CD4-positive, CD25-positive, alpha-beta regulatory T cell (primary cell): ENCODE measurements at places on chromosomes 16 and 17.

GRCh38 chr16:56985962-56986360 is 3.4 kb upstream of the NLRC5 start:
- no peak for DNase-seq

GRCh38 chr17:41619036-41619926 is 5.1 kb downstream of the KRT17 start:
- no peak for DNase-seq

- no peak for DNase-seq
These were observed 9.5 kb downstream of the HOXB4 start for GRCh38 chr17:48568499-48569239.

DNA sequence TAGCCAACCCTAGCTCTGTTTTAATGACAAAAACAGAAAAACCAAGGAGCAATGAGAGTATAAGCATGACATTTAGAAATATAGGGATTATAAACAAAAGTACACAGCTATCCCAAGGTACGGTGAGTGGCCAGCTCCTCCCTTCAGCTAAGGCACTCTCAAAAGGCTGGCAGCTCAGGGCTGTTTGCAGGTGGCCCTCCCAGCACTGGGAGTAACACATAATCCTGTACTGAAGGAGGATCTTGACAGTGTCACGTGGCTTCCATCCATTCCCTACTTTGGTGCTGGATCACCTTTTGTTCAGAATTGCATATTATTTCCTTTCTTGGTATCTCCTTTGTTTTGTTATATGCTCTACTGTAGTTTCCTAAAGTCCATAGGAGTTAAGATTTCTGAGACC is 500.8 kb downstream of the KCNJ18 start:
- no peak for DNase-seq

GRCh38 chr17:4199818-4200402 is 56.9 kb downstream of the CYB5D2 start:
- peak; percentile 38 for DNase-seq

GRCh38 chr17:79280866-79281572 is 206.4 kb downstream of the ENGASE start:
- DNase-seq: no peak

DNA sequence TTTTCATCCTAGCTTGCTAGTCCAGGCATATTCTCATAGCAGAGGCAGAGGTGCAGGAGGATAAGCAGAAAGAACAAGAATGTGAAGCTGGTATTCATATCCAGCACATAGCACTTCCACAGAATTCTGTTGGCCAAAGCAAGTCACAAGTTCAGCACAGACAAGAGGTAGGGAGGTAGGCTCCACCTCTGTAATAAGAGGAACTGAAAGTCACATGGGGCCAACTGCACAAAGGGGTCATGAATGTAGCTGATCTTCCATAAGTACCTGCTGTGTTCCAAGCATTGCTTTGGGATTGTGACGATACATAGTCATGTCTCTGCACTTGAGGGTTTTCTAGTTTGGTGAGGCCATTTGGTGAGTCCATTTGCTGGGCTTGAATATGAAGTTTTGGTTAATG is 110.8 kb upstream of the MPHOSPH6 start:
- no peak for DNase-seq

DNA sequence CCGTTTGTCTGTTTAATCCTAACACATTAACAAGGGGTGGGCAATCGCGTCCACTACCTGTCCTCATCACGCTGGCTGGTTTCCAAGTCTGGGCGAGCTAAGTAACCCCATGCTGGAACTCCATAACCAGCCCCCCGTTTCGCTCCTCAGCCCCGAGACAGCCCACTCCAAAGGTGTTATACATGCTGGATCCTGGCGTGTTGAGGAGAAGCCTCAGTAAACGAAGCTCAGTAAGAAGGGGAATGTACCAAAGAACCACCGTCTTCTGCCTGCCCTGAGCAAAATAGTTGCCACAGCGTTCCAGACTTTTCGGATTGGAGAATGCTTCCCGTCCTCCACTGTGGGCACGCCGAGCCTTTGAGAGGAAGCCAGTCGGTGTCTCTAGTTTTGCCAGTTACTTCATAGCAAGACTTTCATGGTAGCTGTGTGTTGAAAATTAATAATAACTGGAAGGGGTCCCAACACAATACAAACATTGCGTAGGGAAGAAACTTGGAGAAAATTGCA is 16.1 kb upstream of the C17orf78 start:
- no peak for DNase-seq

DNA sequence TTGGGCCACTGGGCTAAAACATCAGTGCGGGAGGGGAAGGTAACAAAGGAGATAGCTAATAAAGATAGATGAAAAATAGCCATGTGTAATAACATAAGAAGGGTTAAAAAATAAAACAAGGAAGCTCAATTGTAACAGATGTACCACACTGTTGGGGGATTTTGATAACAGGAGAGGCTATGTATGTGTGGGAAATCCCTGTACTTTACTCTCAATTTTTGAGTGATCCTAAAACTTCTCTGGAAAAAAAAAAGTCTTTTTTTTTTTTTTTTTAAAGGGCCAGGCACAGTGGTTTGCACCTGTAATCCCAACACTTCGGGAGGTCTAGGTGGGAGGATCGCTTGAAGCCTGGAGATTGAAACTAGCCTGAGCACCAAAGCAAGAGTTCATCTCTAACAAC is 1.9 kb upstream of the MMD start:
- DNase-seq: no peak

DNA sequence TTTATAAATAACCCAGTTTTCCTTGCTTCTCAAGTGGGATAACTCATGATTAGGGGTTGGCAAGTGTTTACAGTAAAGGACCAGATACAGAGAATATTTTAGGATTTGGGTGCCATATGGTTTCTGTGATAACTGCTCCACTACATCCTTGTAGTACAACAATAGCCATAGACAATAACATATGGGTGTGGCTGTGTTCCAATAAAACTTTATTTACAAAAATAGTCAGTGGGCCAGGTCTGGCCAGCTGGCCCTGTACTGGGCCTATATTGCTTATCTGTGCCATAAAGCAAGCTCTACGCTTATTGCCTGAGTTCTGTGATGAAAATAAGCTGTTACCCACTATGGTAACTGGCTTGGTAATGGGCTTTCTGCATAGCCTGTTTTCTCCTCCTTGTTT is 386.5 kb upstream of the RBFOX1 start:
- DNase-seq: no peak

GRCh38 chr17:1231456-1231855 is 38.8 kb upstream of the BHLHA9 start:
- no peak for DNase-seq

DNA sequence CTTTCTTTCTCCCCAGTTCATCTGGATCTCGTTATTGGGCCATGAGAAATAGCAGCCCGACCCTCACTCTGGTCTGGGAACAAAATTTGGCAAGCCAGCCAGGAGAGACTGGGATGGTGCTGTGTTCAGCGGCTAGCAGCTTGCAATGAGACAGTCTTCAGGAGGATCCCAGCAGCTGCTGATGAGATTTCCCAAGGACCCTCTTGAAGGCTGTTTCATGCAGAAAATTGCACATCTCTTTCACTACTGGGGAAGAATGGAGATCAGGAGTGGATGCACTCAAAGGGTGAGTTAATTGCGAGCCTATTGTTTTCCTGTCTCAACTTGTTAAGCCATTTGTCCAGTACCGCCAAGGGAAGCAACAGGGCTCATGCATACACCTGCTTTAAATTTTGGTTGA is 5.5 kb upstream of the COIL start:
- no peak for DNase-seq

DNA sequence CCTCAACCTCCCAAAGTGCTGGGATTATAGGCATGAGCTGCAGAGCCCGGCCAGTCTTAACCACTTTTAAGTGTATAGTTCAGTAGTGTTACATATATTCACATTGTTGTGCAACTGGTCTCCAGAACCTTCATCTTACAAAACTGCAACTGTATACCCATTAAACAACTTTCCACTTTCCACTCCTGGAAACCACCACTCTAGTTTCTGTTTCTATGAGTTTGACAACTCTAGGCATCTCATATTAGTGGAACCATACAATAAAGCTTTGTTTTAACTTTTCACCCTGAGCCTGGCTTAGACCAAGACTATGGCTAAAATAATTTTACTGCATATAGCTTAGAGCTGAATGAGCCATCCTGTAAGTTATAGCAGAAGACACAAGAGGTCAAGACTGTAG is 108.0 kb upstream of the GOT2 start:
- DNase-seq: no peak

DNA sequence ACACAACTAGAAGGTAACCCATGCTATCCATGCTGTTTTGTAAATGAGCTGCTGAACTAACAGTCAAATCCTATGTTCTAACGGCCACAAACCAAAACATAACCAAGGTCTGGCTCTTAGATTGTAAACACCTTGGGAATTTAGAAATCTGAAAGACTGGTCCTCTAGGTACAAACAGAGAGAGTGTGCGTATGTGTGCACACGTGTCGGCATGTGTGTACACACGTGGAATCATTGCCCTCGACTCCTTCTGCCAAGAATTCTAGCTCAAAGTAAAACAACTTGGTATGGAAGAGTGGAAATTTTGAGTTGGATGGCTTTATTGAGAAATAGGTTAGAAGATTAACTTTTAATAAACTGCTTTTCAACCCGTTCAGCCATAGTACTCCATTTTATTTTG is 18.1 kb upstream of the GHDC start:
- DNase-seq: no peak

DNA sequence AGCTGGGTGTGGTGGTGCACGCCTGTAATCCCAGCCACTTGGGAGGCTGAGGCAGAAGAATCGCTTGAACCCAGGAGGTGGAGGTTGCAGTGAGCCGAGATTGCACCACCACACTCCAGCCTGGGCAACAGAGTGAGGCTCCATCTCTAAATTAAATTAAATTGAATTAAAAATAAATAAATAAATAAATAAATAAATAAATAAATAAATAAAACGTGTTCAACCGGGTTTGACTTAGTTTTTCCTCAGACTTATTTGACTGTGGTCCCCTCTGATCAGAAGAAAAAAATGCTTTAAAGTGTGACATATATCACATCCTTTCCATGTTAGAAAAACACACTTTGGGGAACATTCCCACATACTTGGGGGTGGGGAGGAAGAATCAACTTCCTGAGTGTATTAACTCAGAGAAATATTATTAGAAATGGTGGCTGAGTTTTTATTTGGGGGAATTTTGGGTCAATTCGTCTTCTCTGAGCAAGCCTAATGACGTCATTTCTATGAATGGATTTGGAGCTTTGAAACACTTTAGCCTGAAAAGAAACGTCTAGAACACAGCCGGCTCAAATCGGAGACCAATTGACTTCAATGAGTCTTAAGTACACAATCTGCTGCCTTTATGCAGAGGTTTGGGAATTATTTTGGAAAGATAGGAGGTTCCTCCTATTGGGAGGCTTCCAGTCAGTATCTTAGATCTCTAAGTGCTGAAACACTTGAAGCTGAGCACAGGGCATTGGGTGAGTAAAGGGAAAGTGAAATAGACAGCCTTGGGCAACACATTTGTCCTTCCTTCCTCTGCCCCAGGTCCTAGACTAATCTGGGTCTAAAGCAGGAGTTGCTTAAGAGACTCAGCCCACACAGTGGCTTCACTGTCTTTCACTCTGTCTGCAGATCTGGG is 132.6 kb downstream of the PITPNC1 start:
- no peak for DNase-seq

GRCh38 chr17:29103341-29103740 is 60.4 kb downstream of the PIPOX start:
- DNase-seq: no peak

DNA sequence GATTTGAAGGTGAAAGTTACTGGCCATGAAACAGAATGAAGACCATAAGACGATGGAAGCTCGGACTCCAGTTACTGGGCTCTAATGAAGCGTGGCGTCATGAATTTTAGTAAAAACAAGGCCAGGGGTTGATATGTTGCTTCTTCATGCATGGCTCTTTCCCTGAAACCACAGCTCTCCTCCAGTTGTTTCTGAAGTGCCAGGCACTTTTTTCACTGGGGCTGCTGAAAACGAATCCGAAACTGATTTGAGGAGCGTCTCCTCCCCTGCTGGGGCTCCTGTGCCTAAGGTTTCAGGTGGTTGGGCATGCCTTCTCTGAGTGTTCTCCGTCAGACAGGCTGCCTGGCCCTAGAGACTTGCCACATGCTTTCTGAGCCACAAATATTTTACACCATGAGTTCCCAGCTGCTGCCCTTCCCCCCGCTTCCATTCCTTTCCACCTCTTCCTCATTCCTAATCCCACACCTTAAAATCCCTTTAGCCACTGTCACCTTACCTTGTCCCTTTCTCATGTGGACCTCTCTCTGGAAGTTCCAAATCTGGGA is 3.7 kb upstream of the MYL4 start:
- peak; percentile 46 for DNase-seq

- no peak for DNase-seq
These were observed 41.1 kb downstream of the ZCCHC14 start for GRCh38 chr16:87451563-87452210.

DNA sequence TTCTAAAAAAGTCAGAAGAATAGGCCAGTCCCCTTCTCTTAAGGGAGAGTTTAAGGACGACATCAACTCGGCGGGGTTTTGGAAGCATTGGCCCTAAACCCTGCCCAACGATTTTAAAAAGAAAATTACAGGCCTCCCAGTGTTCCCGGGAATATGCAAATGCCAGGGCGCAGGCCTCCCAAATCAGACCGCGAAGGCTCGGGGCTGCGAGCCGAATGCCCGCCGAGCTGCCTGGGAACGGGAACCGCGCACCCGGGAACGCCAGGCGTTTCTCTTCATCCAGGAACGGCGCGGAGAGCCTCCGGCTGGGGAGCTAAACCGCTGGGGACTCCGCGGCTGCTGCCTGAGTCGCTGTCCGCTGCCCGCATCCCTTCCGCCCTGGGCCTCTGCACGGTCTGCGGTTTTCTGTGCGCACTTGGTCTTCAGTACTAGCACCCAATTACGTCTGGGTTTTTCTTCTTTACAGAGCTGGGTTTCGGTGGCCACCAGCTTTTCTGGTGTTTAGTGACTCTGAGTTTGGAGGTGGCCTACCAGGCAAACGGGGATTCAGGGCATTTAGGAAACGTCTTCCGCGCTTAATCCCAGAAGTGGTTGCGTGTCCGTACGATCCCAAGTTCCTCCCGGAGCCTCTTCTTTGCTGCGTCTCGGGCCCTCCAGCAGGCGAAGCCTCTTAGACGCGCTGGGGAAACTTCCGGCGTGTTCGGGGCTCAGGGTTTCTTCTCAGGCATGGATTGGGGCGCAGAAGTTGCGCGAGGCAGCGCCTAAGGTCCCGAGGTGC is 5.7 kb downstream of the IRX5 start:
- no peak for DNase-seq

- DNase-seq: no peak
These were observed at the start of gene ITGAX for GRCh38 chr16:31354394-31355291. Gene ITGAX, plus strand, starts transcription at chr16:31355176. Its CDS starts 79 bp downstream, at chr16:31355255.

GRCh38 chr16:46629331-46630219 is 8.4 kb upstream of the SHCBP1 start:
- DNase-seq: no peak

DNA sequence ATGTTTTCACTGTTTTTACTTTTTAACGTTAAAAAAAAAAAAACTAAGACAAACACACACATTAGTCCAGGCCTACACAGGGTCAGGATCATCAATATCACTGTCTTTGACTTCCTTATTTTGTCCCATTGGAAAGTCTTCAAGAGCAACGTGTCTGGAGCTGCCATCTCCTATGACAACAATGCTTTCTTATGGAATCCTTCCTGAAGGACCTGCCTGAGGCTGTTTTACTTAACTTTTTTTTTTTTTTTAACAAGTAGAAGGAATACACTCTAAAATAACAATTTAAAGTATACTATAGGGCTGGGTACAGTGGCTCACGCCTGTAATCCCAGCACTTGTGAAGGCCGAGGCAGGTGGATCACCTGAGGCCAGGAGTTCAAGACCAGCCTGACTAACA is 71.8 kb upstream of the BCAR1 start:
- DNase-seq: no peak

- DNase-seq: no peak
These were observed 713 bp downstream of the COX11 start for GRCh38 chr17:54967621-54968261.

GRCh38 chr17:74245871-74246270 is 28.2 kb upstream of the DNAI2 start:
- no peak for DNase-seq
